COR-L47 (cell line): ENCODE measurements at places on chromosomes 7 and 10.

- DNase-seq: no peak
Measured at GRCh38 chr7:80273327-80273726, 138.7 kb downstream of the GNAI1 start.

GRCh38 chr7:151088856-151089699 is 2.8 kb downstream of the AGAP3 start:
- DNase-seq: no peak

DNA sequence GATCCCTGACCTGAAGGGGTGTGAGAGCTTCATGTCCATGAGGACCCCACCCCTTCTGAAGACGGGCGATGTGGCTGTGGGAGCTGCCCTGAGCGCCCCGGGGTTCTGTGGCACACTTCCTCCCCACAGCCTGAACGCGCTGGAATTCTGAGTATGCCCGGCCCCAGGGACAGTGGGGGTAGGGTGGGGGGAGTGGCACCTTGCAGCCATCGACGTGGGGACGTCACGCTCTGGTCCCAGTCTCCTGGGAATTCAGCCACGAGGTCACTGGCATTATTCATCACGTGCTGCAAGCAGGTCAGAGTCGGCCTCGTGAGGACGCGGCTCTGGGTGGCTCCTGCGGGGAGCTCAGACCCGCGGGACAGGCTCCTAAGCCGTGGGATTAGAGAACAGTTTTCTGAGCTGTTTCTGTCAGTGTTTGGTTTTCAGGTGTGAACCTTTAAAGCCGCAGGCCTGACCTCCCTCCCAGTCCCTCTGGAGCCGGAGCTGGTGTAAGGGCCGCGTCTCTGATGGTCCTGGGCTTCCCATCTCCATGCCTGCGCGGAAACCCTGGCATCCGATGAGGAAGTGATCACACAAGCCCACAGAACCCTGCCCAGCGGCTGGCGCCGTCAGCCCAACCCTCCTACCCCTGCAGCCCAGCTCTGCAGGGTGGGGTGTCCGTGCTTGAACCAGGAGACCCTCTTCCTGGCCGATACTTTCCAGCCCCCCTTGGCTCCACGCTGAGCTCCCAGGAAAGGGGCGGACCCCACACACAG is 16.1 kb downstream of the GPR146 start:
- DNase-seq: no peak

DNA sequence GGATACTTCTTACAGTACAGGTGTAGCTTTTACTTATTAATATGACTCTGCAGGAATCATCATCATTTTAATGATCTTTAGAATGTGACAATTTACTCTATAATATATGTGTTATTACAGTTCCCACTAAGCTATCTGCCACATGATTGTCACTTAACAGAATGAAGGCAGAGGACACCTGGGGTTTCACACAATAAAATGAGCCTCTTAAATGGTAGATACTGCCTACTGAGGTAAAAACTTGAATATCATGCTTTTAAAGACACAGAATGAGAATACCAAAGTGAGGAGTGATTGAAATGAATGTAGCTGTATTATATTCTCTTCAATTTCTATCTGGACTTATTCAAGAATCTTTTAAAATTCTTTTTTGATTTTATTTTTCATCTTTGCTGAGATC is 1255.3 kb upstream of the LRRN3 start:
- DNase-seq: peak; percentile 19

DNA sequence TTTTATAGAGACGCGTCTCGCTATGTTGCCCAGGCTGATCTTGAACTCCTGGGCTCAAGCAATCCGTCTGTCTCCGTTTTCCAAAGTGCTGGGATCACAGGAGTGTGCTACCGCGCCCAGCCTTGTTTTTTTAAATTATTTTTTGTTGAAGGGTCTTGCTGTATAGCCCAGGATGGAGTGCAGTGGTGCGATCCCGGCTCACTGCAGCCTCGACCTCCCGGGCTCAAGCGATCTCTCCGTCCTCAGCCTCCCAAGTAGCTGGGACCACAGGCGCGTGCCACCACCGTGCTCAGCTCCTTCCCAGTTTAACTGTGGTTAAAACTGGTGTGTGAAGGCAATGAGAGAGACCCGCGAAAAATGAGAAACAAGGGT is 11.0 kb upstream of the HNRNPF start:
- no peak for DNase-seq

DNA sequence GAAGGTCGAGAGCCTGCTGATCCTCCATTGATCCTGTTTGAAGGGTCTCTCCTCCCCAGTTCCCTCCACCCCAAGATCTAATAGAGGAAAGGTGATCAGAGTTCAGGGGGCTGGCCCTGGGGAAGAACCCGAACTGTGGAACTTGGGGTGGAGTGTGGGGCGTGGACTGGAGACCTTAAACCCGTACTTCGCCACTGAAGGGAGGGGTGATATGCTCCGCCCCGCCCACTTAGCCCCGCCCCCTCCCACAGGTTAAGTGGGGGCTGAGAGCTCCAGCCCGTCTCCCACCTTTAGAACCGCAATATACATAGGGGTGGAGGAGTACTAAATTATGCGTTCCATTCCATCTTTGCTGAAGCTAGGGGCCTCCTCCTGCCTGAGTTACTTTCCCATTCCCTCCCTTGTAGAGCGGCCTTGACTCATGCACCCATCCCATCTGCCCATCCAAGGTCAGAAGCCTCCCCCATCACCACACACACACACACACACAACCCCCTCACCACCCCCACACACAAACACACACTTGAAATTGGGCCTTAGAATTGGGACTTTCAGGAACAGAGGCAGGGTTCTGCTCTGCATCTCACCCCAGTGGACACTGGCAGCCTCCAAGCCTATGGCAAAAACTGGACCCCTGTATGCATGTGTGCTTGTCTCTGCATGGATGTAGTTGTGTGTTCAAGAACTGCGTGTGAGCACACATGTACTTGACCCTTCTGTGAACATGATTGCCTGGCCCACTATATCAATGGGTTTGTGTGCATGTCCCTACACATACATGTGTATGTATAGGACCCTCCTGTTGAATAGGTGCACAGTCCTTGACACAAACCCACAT is 991 bp downstream of the SEMA4G start:
- no peak for DNase-seq

DNA sequence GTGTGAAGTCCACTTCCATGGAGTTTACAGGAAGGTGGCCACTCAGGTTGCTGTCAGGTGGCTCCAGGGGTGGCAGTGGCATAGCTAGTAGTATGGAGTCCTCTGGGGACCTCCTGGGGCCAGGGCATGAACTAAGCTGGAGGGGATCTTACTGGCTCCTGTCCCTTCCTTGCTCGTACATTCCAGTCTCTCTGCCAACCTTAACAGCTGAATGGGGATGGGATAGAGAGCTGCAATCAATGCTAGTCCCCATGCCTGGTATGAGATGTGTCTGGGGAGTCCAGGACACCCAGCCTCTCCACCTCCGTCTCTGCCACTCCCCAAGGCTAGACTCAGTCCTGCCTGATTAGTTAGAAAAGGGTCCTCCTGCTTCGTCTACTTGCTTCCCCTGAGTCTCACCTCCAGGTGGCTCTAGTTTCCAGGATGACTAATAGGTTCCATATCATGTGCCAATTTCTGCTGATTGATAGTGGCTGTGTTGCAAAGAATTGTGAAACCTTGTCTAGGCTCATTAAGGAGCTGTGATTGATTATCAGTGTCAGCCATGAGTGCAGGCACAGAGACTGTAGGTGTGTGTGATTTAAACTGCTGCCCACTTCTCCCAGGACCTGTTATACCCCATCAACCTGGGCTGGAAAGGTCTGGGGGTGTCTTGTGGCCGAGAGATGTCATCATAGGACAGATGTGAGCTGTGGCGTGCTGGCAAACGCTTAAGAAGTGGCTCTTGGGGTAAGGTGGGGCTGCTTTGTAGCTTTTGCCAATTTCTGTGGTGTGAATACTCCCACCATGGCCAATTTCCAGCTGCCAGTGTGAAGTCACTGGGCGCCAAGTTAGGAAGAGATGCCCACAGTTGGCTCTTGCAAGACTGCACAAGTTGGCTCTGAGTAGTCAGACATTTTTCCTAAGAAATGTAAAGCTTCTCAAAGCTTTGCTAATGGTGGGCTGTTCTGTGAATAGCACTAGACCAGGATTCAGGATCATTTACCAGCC is 59.8 kb downstream of the COL13A1 start:
- DNase-seq: no peak

DNA sequence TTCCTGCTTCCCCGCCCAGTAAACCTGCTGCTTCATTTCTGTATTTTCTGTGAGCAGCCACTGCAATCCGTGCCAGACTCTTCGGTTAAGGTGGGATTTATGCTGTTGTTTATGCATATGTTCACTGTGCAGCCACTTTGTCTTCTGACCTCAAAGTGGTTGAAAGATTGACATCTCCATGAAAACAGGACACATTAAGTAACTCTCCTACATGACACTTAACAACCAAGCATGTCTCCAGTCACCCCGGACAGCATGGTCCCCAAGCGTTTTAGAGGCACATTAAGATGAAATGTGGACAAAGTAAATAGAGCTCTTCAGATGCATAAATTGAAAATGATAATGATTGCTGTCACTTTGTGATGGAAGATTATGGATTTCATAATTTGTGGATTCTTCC is 421.3 kb downstream of the GFRA1 start:
- DNase-seq: no peak

GRCh38 chr10:126334272-126334671 is 54.0 kb downstream of the ADAM12 start:
- DNase-seq: no peak

DNA sequence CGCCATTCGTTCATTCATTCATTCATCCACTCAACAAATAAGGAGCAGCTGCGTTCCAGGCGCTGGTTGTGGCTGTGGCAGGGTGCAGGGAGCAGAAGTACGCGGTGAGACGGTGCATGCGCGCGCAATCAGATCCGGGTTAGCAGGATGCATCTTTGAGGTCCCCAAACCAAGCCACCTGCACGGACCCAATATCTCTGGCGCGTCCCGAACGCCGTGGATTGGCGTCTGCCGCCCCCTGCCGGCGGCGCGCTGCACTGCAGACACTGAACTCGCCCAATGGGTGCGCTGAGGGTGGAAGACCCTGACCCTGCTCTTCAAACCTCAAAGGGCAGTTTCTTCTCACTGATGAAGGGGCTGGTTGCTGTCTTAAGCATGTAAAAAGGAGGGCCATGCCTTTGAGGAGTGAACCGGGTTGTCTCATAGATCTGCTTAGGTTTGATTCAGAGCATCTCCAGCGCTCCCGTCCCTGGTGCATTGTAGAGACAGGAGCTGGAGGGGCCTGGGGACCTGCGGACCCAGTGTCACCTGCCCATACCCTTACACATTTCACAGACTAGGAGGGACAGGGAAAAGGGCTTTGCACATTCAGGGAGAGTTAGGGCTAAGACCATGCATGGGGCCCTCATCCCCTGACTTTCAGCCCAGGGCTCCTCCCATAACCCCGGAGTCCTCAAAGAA is 102.5 kb downstream of the RAMP3 start:
- no peak for DNase-seq

DNA sequence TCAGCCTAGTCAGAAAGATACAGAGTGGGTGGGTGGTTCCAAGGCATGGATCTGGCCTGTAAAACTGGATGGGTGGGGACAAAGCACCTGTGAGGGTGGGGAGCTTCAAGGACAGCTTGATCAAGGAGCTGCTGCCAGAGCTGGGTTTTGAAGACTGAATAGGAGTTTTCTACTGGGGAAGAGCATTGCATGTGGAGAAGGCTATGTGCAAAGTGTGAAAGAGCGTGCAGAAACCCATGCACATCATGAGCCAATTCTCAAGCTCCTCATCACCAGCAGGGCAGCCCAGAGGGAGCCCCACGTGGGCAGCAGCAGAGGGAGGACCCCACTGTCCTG is 58.6 kb downstream of the PDGFA start:
- no peak for DNase-seq

DNA sequence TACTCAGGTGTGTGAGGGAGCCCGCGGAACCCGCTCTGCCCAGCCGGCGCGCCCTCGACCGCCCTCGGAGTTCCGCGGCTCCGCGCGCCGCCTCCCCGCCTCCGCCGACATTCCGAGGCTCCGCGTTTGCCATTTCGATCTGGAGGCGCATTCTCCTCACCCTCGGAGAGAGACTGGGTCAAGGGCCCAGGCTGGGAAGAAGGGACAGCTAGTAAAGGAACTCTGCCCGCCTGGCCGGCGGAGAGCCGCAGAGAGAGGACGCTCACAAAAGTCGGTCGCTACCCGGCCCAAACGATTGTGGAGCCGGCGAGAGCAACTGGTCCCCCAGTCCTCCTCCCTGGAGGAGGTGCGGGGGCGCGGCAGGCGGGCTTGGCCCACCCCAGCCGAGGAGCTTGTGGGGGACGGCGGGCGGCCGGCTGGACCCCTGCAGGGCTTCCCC is 74.5 kb upstream of the LEP start:
- DNase-seq: peak; percentile 3

DNA sequence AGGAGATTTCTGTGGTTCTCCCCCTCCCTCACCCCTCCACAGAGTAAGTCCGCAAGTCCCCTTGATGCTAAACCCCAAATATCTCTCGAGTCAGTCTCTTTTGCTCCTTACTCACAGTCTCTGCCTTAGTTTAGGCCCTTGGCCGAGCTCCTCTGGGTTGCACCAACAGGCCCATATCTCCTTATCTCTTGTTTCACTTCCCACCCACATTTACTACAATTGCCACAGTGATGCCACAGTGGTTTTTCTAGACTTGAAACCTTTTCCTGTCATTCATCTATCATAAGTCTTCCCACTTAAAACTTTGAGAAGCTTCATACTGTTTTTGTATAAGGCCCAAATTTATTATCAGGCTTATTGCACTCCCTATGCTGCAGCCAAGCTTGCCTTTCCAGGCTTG is 23.4 kb upstream of the NME8 start:
- no peak for DNase-seq

DNA sequence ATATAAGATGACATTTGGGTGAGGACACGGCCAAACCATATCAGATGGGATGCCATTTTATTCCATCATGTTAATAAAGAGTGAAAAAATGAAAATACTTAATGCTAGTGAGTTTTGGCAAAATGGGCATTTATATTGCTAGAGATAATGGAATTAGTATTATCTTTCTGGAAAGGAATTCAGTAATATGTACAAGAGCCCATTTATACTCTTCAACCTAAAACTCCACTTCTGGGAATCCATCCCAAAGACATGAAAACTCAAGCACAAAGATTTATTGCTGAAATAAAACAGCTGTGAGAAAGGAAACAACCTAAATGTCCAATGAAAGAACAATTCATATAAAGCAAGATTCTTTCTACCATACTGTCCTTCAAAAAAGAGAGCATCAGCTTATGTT is 96.0 kb upstream of the TMEM168 start:
- no peak for DNase-seq

DNA sequence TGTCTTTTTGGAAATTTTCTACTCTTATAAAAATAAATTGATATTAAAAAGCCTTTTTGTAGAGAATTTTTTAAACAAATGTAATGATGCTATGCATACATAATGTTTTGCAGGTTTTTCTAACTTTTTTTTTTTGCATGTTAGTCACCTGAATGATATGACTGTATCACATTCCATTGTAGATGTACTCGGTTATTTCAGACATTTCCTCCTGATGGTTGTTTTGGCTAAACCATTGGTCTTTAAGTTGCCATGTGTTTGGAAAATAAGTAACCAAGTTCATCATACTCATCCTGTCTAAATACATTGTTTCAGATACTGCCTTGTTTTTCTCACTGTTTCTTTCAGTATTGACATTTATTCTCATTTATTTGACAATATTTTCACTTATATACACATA is 25.8 kb downstream of the NHLRC2 start:
- DNase-seq: no peak
